CD4-positive, CD25-positive, alpha-beta regulatory T cell (primary cell): ENCODE measurements at places on chromosomes 4 and X.

GRCh38 chrX:49232525-49232924 lies 615 bp downstream of the CACNA1F start:
- DNase-seq: no peak

DNA sequence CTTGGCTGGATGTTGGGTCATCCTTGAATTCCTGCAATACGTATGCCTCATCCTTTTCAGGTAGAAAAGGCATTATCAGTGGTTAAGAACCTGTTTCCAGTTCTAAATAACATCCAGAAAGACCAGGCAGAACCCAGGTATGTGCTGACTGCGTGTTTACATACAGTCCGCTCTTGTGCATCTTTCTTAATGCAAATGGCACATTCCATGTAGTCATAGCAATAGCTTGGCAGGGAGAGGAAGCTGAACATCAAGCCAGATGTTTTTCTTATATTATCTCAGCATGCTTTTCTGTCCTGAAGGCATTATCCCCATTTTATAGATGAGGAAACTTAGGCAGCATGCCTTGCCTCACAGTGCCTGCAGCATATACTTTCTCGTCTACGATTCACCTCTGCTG lies 2.1 kb downstream of the DCLK2 start:
- no peak for DNase-seq

DNA sequence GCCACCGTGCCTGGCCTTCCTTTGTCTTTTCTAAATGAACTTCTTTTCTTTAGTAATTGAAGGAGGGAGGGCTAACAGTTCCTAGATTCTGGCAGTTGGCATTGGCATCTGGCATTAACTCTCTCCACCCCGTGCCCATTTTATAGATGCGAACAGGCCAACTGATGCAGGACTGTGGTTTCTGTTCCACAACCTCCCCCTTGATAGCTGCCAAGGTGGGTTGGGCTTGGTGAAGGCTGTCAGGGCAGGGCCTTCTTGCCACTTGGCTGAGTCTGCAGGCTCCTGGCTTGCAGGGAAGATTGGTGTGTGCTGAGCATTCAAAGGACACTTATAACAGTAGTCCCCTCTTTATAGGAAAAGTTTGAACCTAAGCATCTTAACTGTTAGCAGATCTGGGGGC lies 4.3 kb downstream of the SOWAHD start:
- DNase-seq: no peak

GRCh38 chrX:121356850-121357171 lies 309.4 kb downstream of the GLUD2 start:
- no peak for DNase-seq

DNA sequence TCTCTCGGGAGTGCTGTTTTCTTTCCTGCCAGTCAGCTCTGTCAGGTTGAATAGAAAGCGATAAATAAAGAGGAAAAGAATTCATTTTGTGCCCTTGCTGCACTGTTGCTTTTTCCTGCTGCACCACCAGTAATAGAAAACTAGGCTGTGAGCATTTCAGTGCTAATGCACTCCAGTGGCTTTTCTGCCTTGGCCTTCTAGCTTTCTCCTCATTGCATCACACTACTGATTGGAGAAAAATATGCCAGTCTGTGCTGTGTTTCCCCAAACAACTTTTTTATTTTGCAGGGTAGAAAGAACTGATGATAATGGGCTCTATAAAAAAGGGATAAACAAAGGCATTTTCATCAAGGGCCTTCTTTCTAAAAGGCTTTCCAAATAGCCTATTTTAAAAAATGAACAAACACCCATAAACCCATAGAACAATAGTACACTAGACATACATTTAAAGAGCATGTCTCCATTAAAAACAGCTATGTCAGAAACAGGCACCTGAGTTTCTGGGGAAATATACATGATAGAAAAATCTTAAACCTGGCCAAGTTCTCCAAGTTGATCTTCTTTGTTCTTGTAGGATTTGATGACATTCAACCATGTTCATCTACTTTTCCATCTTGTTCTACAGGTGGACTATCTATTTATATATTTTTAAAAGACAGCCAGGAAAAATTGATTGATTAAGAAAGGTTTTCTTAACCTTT lies 86.3 kb downstream of the GPRIN3 start:
- no peak for DNase-seq

- DNase-seq: no peak
Measured at GRCh38 chr4:73740353-73740778, at the start of gene CXCL8. Gene CXCL8, plus strand, starts transcription at chr4:73740569. Its CDS starts 90 bp downstream, at chr4:73740659.

- no peak for DNase-seq
Measured at GRCh38 chrX:98548519-98548918, 1664.8 kb downstream of the RPA4 start.
